ENCODE measurements at places on chromosomes 3 and 15.

DNA sequence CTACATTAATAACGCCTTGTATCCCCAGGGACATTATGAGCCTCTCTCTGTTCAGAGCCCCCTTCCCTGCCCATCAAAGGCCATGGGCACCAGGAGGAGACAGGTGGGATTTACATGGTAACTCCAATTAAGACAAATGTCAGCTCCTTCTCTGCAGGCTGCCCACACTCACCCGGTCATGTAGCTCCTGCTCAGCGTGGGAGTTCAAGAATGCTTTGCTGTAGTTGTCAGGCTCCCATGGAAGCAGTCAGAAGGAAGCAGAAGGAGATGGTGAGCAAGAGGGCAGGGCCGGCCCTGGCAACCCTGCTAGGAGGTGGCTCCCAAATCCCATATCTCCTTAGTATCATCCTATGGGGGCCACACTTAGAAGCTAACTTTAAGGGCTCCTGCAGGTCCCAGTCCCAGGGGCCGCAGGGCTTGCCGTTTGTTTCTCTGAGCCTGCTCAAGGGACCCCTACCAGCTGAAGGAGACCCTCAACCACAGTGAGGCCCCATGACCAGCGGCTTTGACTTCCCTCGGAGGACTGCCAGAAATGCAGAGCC lies 218.4 kb upstream of the TLE3 start:
- DNase-seq: no peak

GRCh38 chr15:92128788-92129187 lies 264.9 kb upstream of the ST8SIA2 start:
- no peak for DNase-seq

GRCh38 chr3:18880691-18881090 lies 267.6 kb upstream of the KCNH8 start:
- no peak for DNase-seq

DNA sequence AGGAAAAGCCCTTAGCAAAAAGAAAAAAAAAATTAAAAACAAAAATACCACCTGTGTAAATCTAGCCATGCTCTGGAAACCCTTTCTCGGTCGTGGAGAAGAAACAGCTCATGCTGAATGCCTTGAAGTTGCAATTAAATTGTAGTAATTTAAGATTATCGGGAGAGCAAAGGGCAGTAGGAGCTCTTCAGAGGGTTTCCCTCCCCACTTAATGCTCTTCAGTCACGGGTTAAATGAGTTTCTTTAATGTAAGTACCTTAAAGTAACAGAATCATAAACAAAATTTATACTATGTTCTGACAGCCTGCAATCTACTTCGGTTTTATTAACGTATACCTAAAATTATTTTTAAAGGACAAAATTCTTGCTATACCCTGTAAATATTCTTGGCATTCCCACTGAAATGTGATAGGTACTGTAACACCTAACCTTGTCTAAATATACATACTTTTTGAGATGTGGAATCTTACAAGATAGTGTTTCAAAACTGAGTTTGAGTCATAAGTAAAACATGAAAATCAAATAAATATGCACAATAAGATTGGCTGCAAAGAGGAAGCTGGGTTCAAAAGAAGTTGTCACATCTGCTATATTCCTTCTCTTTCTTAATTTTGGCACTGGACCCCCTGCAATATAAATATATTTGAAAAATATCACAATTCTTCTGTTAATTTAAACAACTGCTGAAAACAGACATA lies 5.3 kb downstream of the FOXP1 start:
- DNase-seq: no peak

DNA sequence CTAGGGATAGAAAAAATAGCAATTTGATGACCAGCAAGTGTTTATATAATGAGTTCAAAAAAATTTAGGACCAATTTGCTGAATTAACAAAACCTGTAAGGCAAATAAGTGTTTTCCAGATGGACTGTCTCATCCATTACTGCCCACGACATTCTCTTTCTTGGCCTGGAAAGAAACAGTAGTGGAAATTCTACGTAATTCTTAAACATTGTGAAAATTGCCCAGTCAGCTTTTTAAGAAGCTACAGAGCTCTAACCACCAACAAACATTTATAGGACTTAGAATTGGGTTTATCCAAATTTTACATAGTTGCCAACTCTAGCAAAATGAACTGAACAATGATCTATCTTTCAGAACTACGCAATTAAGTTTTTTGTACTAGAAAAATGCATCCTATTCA lies 227.7 kb upstream of the PEX5L start:
- DNase-seq: no peak

GRCh38 chr3:173401369-173401768 lies 3.8 kb downstream of the NLGN1 start:
- no peak for DNase-seq

- no peak for DNase-seq
Observed at GRCh38 chr3:178236555-178237277, 299.5 kb upstream of the KCNMB2 start.

GRCh38 chr3:51937014-51937413 lies 4.7 kb downstream of the RRP9 start:
- no peak for DNase-seq

DNA sequence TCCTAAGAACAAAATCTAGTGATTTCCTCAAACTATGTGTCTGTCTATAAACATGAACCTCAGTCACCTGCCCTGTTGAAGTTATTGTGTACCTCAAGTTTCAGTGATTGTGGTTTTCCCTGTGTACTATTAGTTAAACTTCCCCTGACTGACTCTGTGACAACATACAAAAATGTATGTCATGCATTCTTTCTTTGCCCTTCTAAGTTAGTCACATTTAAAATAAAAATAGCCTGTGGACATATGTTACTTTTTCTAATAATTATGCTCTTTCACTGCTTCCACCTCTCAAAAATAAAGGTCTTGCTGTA lies 29.8 kb downstream of the EPHA6 start:
- DNase-seq: no peak

Data from activated naive CD4-positive, alpha-beta T cell (primary cell).